NCI-H1417 treated with DMSO at 0.1 percent for 48 hours (cell line): ENCODE measurements at places on chromosomes 1 and 21.

GRCh38 chr1:210726621-210727020 lies 397.9 kb downstream of the HHAT start:
- DNase-seq: no peak

- DNase-seq: no peak
Measured at GRCh38 chr1:226211181-226211821, 12.2 kb upstream of the MIXL1 start.

DNA sequence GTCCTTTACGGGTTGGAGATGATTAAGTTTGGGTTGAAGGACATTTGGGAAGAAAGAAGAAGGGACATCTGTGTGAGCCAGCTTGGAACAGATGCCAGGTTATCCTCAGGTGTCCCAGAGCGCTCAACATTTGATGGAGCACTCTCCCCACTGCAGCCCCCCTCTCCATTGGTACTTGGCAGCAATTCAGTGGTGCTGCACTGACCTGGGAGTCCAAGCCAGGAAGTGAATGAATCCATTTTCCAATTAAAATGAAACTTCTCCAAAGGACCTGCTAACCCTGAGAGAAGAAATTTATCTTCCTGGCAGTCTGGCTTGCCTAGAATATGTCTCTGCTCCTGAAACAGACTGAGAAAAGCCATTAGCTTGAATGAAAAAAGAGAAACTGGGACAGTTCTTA lies 67.1 kb downstream of the FGGY start:
- DNase-seq: no peak

DNA sequence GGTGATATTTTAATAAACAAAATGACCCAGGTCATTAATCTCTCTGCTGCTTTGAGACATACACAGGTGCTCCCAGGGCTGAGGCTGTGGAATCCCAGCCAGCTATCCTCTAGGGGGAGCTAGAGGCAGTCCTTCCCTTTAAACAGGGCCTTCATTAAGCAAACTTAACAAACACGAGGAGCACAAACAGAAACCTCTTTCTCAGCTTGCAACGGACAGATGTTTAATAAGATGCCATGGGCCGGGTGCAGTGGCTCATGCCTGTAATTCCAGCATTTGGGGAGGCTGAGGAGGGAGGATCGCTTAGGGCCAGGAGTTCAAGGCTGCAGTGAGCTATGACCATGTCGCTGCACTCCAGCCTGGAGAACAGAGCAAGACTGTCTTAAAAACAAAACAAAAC lies 106.7 kb downstream of the HIVEP3 start:
- no peak for DNase-seq

DNA sequence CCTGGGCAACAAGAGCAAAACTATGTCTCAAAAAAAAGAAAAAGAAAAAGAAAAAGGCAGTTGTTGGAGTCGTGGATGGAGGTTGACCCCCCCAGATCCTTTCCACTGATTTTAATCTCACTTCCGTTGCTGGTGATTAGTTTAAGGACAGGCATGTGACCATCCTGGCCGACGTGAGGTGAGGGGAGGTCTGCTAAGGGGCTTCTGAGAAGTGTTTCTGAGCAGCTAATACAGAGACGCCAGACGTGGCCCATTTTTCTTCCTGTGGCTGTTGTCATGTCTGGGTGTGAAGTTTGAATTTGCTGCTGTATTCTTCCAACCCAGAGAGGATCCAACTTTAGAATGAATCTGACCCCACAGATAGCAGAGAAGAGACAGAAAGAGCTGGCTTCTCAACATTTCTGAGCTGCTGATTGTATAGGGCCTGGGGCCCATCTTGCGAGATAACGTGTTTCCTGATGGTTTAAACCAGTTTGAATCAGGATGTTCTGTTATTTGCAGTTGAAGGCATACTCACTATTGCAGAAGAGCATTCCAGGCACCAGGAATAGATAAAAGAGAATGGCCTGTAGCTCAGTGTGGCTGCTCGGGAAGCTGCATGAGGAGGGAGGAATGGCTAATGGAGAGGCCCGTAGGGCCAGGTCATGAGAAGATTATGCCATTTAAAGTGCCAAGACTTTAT lies 22.8 kb upstream of the SSBP3 start:
- DNase-seq: no peak
